Stimulated activated naive CD8-positive, alpha-beta T cell treated with anti-CD3 and anti-CD28 coated beads, Interleukin-15, amount 100 ng/mL, for 72 hours (primary cell): ENCODE measurements at places on chromosomes 4 and X.
A peak's percentile ranks its signal among the peaks of the same experiment; 100 is the strongest.

GRCh38 chr4:143667461-143667860, 33.0 kb downstream of the FREM3 start:
- no peak for DNase-seq

- DNase-seq: no peak
These were observed 85.0 kb downstream of the JAKMIP1 start for GRCh38 chr4:6115342-6115741.

DNA sequence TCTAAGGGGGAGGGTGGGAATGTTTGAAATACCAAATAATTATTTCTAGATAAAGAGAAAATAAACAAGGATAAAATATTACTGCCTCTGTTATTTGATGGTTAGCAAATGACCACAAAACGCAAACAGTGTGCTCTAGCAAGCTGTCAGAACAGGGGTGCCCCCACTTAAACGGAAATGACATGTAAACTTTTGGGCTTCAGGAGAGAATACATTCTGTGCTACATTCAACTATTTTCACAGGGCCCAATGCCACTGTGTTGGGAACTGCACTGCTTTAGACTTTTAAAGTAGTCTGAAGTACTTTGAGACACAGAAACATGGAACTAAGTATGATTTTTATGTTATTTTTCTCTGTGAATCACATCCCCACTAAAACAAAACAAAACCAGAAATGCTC, 14.1 kb downstream of the CD40LG start:
- no peak for DNase-seq

DNA sequence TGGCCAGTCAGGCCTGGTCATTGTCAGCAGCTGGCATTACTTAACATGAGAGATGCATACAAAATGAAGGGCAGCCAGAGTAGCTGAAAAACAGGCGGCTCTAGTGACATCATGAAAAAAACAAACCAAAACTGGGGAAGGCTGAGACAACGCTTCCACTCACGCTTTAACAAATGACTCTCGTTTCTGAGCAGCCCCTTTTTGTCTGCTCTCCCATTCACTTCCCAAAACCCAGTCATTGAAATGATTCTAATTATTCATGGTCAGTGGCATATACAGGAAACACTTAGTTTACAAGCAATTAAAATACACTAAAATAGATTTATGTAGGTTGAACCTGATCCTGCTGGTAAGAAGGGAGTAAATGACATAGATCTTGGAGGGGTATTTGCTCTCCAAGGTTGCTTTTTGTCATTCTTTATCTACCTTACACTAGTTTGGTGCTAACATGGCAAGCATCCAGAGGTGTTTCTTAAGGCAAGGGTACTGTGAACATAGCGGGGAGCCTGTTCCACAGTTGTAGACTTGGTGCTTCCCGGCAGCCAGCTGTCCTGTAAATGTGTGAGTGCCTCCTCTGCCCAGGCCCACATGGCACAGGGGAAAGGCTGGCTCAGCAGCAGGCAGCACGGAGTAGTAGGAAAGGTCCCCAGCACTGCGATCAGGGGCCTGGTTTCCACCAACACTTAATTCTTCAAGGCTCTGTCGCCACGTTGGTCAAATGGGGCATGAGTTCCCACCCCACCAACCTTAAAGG, 61.2 kb upstream of the CITED1 start:
- no peak for DNase-seq

DNA sequence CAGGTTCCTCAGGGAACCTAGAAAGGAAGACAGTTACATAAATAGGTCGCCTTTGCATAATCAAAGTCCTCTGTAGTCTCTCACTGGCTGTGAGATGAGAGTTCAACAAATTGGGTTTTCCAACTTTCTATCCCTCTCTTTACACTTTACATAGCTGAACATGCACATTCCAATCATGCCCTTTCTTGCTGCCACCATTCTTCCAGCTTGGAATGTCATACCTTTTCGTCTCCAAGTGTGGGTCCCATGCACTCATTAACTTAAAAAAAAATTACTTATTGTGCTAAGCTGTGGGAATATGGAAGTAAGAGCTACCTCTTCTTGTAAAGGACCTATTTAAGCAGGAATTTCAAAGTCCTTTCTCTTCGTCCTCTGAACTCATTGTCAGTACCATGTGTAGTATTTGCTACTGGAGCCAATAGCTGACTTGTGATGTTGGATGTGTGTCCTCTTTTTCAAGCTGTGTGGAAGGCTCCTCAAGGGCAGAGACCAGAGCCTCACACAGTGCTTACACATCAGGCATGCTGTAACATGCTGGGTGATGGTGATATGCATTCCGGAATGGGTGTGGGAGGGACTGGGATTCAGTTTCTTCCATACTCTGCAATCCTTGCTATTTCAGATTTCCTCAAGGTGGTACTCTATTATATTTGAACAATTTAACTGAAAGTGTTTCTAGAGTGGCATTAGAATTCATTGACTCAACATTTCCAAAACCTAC, 7.1 kb downstream of the ENOPH1 start:
- DNase-seq: no peak

- DNase-seq: no peak
These were observed 83.8 kb downstream of the GRID2 start for GRCh38 chr4:92387459-92388069.

GRCh38 chrX:132489578-132490419, 961 bp upstream of the MBNL3 start:
- peak; percentile 46 for DNase-seq

DNA sequence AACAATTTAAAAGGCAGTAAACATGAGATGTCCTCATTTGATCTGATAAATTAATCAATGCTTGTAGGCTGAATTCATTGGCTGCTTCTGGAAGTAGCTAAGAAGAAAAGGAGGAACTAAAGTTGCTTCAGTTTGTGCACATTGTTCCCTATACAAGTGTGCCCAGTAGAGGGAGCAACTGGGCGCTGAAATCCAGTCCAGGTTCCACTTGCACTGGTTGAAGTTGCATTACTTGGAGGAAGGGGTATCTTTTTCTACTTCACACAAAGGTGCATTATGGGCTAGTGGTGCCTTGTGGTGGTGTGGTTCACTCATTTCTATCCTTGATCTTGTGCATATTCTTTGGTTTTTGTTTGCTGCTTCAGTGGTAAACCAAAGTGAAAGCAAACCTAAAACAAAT, 67.9 kb upstream of the SOX3 start:
- DNase-seq: peak; percentile 9

- no peak for DNase-seq
These were observed 772.9 kb upstream of the SLIT2 start for GRCh38 chr4:19478791-19479190.

DNA sequence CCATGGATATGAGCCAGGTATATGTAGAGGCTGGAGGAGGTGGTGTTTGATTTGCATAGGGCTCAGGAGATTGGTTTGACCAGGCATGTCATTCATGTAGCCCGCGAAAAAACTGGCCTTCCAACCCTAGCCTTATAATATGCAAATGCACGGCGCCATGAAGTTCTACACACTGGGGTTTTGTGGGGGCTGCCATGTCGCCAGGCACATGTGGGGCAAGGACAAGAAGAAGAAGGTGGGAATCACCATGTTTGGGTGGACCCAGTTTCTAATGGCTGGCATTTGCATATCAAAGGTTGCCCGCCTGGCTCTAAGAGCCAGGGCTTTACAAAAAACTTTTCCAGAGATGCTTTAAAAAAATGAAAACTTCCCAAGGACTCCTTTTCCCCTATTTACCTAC, 1251.0 kb downstream of the PCDH18 start:
- DNase-seq: no peak

- no peak for DNase-seq
These were observed 56.1 kb upstream of the TMEM131L start for GRCh38 chr4:153409924-153410501.

GRCh38 chr4:16000708-16001483, 37.9 kb upstream of the FGFBP2 start:
- no peak for DNase-seq

GRCh38 chr4:26424838-26425237, 65.4 kb downstream of the CCKAR start:
- DNase-seq: no peak

GRCh38 chr4:94558392-94558904, 106.7 kb downstream of the PDLIM5 start:
- DNase-seq: no peak

DNA sequence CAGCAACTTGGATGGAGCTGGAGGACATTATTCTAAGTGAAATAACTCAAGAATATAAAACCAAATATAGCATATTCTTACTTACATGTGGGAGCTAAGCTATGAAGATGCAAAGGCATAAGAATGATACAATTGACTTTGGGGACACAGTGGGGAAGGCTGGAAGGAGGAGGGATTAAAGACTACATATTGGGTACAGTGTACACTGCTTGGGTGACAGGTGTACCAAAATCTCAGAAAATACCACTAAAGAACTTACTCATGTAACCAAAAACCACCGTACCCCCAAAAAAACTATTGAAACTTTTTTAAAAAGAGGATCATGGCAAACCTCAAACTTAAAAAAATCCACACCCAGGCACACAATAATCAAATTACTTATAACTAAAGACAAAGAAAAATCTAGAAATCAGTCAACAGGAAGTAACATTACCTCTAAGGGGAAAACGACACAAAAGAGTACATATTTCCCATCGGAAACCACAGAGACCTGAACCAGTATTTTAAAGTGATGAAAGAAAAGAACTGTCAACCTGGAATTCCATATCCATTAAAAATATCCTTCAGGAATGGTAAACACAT, 241.8 kb downstream of the PRDM5 start:
- no peak for DNase-seq

- DNase-seq: no peak
These were observed 583.9 kb downstream of the BCOR start for GRCh38 chrX:39513836-39514235.

GRCh38 chr4:158810487-158811215, 41.8 kb downstream of the FNIP2 start:
- DNase-seq: no peak

DNA sequence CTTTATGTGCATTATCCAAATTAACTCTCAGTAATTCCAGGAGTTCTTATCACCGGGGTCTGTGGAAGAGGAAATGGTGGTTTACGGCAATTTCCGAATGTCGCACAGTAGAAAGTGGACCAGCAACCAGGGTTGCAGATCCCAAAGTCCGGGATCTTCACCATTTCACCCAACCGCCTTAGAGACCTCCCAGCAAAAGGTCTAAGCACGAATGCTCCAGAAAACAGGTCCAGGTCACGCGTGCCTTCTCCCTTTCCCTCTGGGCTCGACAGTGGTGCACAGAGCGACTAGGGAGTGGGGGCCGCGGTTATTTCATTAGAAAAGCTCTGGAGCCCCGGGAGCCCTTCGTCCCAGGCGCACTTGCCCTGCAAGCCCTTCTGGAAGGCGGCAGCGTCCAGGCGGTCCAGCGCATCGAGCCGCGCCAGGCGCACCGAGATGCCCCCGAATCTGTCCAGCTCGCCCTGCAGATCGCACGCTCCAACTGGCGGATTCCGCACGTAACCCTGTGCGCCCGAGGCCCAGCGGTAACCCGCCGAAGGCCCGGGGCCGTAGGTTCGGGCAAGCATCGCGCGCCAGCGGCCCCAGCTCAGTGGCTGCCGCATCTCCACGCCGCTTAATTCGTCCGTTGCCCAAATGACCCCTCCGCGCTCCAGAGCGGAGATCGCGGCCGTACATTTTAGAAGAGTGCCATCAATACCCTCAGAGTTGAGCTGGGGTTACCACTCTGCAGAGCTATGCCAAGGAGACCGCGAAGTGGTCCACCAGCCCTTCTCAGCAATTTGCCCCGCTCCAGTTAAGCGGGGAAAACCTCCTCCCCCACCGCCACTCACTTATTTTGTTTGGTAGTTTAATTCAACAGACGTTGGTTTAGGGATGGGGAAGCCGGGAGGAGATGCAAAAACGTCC, at the start of gene NUDT6:
NUDT6 (minus strand) TSS at position 627 of the 906 bp plus-strand sequence; CDS start at position 602, 25 bp downstream.
- peak; percentile 56 for DNase-seq

- DNase-seq: no peak
These were observed 4.5 kb upstream of the SETD7 start for GRCh38 chr4:139560406-139561104.
